Activated T-cell treated with anti-CD3 and anti-CD28 coated beads for 48 hours (primary cell): ENCODE measurements at places on chromosomes 7 and 10.
A peak's percentile ranks its signal among the peaks of the same experiment; 100 is the strongest.

DNA sequence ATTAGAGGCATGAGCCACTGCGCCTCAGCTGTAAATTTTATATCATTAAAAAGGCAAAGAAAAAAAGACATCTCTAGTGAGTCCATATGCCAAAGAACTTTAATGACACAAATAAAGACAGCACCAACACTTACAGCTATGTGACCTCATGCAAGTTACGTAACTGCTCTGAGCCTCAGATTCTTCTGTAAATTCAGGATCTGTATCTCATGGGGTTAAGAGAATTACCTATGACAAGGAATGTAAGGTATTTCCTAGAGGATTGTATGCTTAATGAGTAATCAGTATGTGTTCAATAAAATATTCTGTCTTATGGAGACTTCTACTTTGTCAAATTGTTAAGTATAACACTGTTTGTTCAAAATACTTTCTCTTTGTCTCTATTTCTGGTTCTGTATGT lies 274.0 kb upstream of the GLI3 start:
- no peak for DNase-seq

DNA sequence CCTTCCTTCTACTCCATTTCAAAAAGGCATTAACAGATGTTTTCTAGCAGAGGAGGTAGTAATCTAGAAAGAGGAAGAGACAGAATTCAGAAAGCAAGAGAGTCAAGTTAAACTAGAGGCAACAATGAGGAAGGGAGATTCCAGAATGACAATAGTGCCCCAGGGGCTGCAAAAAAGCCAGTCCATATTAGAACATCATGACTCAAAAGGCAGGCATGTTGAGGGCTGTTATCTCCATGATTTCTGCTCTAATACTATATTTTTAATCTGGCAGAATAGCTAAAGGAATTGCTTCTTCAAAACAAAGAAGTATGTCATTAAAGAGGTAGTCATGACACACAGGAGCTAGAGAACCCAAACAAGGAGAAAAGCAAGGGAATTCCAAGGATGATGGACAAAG lies 599.6 kb downstream of the INHBA start:
- no peak for DNase-seq

GRCh38 chr7:98294798-98295382 lies 13.4 kb downstream of the BRI3 start:
- DNase-seq: no peak

GRCh38 chr10:113057948-113058522 lies 108.0 kb downstream of the TCF7L2 start:
- no peak for DNase-seq

GRCh38 chr10:3045471-3046209 lies 21.7 kb upstream of the PFKP start:
- no peak for DNase-seq

GRCh38 chr10:4059471-4060138 lies 274.6 kb upstream of the KLF6 start:
- no peak for DNase-seq

DNA sequence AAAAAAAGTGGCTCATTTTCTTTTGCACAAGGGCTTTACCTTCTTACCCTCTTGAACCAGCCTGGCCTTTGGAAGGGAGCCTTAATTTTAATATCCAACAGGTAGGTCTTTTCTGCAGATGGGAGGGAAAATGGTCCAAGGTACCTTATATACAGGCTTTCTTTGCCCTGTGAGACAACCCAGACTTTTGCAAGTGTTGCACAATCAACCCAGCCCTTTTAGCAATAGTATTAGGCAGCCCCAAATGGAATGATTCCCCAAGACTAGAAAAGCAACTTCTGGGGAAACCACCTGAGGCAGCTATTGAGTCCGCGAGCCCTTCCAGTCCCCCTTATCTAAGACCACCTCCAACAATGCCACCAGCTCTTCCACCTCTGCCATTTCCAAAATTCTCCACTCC lies 1138.3 kb downstream of the XPNPEP1 start:
- no peak for DNase-seq

DNA sequence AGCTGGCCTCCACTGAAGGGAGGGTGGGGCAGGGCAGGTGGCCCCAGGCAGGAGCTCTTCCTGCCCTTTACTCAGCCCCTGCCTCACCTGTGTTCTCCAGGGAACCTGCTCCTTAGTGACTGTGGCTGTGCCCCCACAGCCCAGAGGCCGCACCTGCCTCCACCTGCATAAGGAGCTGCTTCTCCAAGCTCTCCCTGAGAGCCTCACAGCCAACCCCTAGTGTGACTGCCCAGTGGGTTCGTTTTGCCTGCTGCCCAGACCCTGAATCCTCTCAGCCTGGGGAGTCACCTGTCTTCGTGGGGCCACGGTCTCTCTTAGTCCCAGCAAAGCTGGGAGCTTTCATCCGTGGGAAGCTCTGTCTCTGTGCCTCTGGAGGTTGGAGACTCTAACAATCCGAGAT lies 94.4 kb downstream of the GLRX3 start:
- DNase-seq: no peak

GRCh38 chr10:50508315-50509051 lies 115.3 kb downstream of the SGMS1 start:
- peak; percentile 10 for DNase-seq

GRCh38 chr7:90933984-90934383 lies 330.2 kb upstream of the FZD1 start:
- no peak for DNase-seq

GRCh38 chr10:90579602-90580242 lies 278.1 kb downstream of the HTR7 start:
- DNase-seq: no peak

DNA sequence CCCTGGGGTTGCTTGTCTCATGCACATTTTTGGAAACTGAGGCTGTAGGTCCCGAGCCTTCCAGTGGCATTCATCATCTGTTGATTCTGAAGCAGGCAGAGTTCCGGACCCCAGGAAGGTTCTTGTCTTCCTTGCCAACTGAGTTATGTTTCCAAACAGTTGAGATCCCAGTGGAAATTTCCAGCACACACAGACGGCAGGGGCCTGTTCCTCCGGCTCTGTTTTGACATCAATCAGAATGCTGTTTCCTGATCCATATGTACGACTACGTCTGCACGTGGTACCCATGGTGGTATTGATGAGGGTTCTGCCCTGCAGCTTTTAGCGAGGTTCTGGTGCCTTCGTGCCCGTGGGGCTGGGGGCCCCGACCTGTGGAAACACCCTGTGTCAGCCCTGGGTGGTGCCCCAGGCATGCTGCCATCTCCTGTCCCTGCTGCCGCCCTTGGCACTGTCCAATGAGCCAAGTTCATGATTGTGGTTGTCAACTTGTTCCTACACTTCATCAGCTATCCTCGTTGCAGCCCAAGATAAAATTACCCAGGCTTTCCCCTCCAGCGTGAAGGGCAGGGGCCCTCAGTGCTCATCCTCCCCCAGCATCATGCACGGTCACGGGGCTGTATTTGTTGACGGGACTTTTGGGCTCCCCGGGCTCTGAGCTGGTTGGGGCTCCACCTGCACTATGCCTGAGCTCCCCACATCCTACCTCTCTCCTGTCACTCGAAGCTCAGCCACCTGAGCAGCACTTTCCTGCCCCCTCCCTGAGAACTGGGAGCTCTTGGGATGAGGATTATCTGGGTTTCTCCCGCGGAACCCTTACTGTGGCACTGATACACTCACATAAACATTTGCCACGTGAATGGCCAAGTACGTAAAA lies 7.8 kb upstream of the DPYSL4 start:
- DNase-seq: no peak

- DNase-seq: no peak
These were observed 182.2 kb upstream of the PRR15 start for GRCh38 chr7:29381206-29382094.
